ENCODE measurements at places on chromosomes 16 and 17. TPM values are rescaled to one million over a fixed set of nuclear protein-coding genes. Genes with fewer than 3 reads are reported as not detected.
A peak's percentile ranks its signal among the peaks of the same experiment; 100 is the strongest.

DNA sequence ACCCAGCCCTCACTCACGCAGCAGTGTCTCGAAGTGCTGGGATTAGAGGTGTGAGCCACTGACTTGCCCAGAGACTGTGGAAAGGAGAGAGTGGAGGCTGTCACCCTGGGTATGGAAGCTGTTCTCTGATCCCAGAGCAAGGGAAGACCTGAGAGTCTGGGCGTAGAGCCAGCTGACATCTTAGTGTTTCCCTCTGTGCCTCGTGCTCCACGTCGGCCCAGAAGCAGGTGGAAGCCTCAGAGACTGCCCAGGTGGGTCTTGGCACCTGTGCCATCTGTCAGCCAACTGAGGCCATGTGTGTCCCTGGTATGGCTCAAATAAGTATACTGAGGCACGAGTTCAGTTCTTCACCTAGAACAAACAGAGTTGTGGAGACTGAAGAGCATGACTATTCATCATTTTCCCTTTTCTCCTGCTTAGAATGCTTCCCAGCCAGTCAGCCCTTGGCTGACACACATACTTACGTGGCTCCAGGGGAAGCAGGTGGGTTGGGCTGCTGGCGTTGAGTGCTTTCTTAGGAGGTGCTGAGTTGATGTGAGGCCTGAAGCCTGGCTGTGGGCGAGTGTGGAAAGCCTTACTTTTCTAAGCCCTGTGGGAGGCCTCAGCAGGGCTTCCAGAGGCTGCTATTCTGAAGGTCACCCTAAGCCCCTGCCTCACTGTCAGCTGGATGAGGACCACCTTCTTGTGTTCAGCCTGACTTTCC, 8.1 kb downstream of the CTRL start:
- no peak for DNase-seq

- no peak for DNase-seq
These were observed 6.8 kb upstream of the WDR45B start for GRCh38 chr17:82655038-82655479.

GRCh38 chr16:47043970-47044684, 70.7 kb upstream of the DNAJA2 start:
- no peak for DNase-seq

GRCh38 chr16:21283521-21284289, 5.6 kb upstream of the CRYM start:
- DNase-seq, result peak; percentile 62

DNA sequence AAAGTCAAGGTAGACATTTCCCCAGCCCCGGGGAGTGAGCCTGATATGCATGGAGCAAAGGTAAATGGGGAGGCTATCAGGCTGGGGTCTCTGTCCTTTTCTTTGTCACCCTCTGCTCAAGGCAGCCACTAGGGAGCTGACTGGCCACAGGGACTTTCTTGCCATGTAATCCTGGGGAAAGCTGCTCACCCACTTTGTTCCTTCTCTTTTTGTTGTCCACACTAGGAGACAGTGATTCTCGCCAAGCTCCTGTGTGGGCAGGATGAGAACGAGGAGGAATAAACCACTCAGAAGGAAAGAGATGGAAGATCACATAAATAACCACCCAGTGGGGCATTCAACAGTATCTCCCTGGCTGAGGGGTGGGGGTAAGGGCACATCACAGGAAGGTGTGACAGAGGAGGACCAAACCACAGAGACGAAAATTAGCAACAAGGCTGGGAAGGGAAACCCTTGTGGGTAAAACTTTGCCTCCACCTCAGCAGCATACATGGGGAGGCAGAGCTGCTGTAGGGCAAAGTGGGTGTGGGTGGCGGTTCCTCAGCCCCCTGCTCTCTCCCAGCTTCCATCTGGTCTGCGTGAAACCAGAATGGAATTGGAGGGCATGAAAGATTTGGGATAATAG, 26.2 kb upstream of the CCL1 start:
- DNase-seq, result no peak

GRCh38 chr17:48722915-48723422, at the start of gene PRAC2:
PRAC2 (plus strand) TSS chr17:48723185; CDS start chr17:48724411, 1,226 bp downstream.
- no peak for DNase-seq

DNA sequence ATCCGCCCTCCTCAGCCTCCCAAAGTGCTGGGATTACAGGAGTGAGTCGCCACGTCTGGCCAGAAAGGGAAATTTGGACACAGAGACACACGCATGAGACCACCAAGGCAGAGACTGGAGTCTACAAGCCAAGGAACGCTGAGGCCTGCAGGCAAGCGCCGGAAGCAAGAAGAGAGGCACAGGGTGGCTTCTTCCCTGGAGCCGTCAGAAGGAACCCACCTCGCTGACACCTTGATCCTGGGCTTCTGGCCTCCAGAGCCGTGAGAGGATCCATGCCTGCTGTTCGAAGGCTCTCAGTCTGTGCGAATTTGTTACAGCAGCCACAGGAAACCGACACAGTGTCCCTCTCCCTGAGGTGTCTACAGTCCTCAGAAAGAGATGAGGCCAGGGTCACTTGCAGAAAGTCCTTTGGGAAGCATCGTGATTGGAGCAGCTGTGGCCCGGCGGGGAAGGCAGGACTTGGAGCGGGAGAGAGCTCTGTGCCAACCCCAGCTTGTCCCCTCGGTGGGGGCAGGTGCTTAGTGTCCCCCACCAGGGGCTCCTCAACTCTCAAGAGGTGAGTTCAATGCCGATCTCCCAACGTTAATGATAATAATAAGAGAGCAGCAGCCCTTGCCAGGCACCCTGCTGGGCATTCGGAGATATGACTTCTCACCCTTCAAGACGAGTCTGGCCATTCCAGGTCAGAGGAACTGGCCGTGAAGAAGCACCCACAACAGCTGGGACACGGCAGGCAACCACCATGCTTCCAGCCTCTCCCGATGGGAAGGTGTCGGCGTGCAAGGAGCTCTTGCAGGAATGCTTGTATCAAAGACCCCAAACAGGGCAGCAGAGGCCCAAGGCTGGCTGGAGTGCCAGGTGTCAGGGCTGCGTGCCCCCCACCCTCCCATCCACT, 68.4 kb upstream of the TNRC6C start:
- no peak for DNase-seq

GRCh38 chr17:1104222-1104621, 75.6 kb downstream of the ABR start:
- no peak for DNase-seq

The TBC1D3E gene
- not detected for total RNA-seq

DNA sequence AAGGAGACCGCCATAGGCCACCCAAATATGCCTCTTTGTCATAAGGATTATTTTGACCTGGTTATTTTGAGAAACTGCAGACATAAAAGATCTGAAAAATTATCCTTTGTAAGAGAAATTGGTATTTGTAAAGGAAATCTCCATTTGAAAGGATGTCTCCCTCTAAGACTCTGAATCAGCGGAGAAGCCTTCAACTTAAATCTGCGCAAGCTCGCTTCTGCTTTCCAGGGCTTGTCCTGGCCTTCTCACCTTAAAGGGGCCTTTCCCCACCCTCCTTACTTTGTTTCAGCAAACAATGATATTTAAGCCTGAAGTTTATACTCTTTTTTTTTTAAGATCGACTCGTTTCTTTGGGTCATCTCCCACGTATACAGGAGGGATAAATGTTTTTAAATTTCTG, 34.5 kb downstream of the HSBP1 start:
- no peak for DNase-seq

DNA sequence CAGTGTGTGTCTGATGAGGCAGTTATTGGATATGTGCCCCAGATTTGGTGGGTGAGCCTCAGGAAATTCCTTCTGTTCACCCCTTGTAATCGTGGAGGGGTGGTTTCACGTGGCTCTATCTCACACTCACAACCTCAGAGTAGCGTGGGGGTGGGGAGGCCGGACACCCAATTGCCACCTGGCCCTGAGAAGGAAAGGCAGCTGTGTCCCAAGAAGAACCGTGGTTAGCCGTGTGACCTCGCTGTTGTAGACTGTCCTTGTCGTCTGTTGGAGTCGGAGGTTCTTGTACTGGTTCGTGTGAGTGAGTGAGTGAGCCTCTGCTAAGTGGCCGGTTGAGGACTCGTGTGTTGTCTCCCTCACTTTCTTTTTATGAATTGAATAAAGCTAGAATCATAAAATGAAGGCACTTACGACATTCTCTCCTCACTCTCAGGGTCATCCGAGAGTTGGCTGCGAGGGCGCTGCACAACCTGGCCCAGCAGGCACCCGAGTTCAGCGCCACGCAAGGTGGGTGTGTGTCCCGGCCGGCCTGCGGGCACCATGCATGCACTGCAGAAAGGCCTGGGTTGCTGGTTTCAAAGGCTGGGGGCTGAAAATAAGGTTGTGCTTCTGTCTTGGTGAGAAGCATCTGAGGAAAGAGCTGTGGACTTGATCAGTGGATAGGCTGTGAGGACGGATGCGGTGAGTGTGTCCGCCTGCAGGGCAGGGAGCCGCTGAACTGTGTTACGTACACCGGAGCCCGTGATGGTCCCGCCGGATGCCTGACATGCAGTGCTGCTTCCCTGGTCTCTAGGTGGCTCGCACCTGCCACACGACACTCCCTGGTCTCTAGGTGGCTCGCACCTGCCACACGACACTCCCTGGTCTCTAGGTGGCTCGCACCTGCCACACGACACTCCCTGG, 63.4 kb upstream of the ZNF750 start:
- no peak for DNase-seq

GRCh38 chr17:8144401-8145231, 7.6 kb downstream of the PER1 start:
- DNase-seq, result no peak

The IGFALS gene
- total RNA-seq, result 1.2 TPM

- DNase-seq, result no peak
These were observed 257 bp downstream of the SNAI3 start for GRCh38 chr16:88686062-88686438.

DNA sequence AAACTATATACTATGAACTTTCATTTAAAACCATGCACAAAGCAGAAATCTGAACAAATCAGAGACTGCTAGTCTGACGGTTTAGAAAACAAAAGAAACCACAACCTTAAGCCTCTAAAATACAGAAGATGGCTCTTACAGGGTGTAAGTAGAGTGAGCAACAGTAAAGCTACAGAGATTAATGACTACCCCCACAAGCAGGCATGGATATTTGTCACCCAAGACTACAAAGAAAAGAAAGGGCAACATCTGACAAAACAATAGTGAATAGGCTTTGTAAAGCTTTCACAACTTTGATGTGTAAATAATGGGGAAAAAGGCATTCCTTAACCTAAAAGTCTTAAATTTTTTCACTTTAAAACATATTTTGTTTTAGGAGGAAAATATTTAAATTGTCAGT, 75.0 kb downstream of the SPAG9 start:
- DNase-seq, result no peak

The CLEC3A gene
- not detected for total RNA-seq

DNA sequence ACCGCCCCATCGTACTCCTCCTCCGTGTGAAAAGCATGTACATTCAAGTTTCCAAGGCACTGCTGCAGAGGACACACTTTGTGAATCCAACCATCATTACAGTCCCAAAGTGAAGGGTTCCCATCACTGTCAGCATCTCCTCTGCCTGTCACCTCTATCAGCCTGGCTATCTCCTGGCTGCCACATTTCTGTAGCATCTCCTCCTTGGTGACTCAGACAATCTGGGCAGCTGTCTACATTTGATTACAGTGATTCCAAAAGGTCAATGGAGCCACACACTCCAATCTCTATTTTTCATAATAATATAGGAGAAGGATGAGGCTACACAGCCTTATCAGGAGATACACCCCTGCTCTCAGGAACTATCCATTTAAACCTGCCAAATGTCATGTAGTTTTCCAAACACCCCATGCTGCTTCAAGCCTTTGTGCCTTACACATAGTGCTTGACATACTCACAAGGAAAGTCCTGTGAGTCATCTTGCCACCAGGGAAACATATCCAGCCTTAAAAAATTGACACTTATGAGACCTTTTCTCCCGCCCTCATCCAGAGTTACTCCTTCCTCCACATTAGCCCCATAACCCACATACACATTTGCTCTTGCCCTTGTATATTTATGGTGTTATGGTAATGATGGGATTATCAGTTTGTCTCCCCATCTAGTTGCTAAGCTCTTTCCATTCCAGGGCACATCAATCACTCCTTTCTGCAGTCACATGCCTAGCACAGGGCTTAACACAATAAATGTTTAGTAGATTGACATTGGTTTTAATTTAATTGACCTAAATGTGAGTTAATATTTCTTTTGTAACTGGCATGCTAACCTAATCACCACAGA, 250.1 kb upstream of the CDH5 start:
- DNase-seq, result no peak

DNA sequence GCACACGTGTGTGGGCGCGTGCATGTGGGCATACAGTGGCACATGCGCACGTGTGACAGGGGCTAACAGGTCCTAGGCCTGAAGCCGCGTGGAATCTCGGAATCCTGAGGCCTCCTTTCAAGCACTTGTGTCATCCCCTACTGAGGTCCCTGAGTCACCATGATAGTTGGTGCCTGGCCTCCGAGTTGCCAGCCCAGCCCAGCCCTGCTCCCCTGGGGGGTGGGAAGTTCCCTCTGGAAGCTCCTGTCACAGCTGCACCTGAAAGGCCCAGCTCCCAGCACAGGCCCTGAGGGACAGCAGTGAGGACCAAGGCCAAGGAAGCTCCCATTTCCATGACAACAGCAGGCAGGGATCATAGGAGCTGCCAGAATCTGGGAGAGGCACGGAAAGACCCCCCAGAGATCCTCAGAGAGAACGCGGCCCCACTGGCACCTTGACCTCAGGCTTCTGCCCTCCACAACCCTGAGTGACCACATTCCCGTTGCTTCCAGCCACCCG, 35.4 kb upstream of the ENPP7 start:
- no peak for DNase-seq

The SPNS3 gene
- not detected for total RNA-seq

DNA sequence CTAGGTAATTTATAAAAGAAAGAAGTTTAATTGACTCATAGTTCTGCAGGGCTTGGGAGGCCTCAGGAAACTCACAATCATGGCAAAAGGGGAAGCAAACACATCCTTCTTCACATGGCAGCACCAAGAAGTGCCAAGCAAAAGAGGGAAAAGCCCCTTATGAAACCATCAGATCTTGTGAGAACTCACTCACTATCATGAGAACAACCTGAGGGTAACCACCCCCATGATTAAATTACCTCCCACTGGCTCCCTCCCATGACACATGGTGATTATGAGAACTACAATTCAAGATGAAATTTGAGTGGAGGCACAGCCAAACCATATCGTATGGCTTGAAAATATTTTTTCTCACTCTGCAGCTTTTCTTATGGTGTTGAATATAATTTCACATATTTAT, 151.7 kb downstream of the ANKFN1 start:
- no peak for DNase-seq

DNA sequence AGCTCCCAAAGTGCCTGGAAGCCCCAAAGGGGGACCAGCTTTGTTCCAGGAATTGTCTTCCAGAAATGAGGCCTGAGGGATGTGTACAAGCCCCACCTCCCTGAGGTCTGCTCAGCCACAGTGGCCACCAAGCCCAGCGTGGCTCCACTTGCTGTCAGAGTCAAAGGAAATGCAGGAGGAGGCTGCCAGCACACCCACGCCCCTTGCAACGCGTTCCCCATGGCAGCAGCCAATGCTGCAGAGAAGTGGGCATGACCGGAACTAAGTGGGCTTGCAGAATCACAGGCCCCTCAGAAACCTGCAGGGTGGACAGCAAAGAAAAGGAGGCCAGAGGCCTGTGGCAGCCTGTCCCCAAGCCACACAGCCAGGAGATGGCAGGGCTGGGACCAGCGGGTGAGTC, 320.8 kb downstream of the FOXL1 start:
- DNase-seq, result no peak

The C16orf96 gene
- 1.2 TPM for total RNA-seq
